Left renal pelvis (tissue), 4 donors: ENCODE measurements at places on chromosomes 2 and 18. TPM values are rescaled to one million over a fixed set of nuclear protein-coding genes. Genes with fewer than 3 reads are reported as not detected.

GRCh38 chr2:228841877-228842276, 429.2 kb downstream of the PID1 start:
- DNase-seq, result no peak

GRCh38 chr2:33289961-33290360, 186.5 kb upstream of the RASGRP3 start:
- DNase-seq, result no peak

DNA sequence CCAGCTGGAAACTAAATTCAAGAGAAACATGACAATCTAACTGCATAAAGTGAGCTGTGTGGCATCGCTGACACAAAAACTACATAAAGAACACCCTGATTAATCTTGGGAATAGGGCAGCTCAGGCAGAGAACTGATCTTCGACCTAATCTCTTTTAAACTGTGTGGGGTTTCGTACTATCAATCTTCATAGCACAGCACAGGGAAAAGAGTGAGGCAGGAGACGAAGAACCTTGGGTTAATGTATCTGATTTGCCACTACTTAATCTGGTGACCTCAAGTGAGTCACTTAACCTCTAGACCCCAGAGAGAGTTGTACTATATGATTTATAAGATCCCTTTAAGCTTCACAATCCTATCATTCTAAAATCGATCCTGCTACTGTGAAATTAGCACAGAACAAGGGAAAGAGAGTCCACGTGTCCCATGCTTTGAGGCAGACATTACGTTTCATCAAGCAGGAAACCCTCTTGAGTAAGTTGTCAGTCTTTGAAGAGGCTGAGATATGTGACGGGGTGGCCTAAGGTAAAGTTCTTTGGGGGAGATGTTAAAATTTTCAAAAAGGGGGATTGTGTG, 519.7 kb downstream of the SOCS6 start:
- DNase-seq, result no peak

- DNase-seq, result no peak
Observed at GRCh38 chr2:140275427-140275826, 1495.2 kb upstream of the NXPH2 start.

- DNase-seq, result no peak
Observed at GRCh38 chr2:30717081-30717650, 90.1 kb downstream of the CAPN13 start.

DNA sequence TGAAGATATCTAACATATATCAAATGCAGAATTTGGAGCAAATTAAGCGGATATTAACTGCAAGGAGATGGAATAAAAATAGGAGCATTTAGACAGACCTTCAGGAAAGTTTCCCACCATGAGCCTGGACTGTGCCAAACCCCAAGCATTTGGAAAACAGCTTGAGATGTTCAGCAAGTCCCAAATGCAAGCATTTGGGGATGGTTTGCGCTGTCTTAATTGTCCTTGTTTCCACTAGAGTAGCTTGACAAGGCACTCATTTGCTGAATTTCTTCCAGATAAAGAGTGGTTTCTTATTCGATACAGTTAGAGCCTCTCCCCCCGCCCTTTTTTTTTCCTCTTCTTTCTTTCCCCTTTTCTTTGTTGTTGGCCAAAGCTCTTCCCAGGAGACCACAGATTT, 77.1 kb upstream of the CDC42EP3 start:
- no peak for DNase-seq

- DNase-seq, result no peak
Observed at GRCh38 chr2:85449214-85449588, 30.7 kb downstream of the SH2D6 start.

GRCh38 chr2:221549143-221549542, 23.0 kb downstream of the EPHA4 start:
- no peak for DNase-seq

DNA sequence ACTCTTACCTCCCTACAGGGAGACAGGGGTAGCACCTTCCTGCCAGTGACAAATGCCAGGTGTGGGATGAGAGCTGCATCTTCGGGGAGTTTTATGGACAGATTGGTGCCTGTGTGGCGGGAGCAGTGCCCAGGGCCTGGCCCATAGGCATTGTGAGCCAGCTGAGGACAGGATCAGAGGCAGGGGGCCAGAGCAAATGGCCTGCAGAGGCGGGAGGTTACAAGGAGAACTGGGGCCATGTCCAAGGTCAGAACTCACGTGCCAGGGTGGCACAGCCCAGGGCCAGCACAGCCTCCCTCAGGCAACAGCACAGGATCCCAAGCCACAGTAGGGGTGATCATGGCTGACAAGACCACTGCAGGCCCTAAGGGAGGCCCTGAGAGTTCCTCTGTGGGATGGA, 40.2 kb upstream of the MCFD2 start:
- no peak for DNase-seq

DNA sequence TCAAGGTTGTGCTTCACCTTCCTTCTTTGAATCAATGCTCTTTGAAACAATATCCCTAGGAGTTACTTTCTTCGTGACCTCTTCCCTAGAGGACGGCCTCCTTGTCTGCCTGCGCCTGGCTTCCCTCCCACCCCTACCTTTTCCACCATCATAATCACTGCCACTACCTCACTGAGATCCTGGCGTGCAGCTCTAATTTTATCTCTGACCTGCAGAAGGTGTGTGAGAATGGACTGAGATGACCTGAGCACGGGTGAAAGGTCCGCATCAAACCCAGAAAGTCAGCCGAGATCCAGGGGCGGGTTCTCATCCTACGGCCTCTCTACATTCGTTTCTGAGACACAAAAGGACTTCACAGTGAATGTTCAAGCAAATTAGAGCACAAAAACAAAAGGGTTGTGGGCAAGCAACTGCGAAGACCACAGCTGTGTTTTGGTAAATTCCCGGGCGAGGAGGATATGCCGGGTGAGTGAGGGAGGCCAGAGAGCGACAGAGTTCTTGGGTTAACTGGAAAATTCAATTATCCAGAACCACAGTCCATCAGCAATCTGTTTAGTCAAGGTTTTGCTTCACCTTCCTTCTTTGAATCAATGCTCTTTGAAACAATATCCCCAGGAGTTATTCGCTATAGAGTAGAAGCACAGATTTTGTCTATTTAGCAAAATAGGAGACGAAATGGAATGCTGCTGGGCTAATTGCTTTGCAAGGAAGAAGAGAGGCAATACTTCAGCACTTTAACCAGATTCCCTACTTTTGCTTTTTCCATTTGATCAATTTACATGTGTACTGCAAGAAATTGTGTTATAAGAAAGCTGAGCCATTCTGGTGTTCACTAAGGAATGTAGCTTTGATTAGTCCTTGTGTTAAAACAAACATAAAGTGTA, 212.6 kb downstream of the ACKR3 start:
- no peak for DNase-seq

- no peak for DNase-seq
Observed at GRCh38 chr2:20615068-20615465, 35.8 kb downstream of the HS1BP3 start.

RAX gene
- not detected for polyA plus RNA-seq

DNA sequence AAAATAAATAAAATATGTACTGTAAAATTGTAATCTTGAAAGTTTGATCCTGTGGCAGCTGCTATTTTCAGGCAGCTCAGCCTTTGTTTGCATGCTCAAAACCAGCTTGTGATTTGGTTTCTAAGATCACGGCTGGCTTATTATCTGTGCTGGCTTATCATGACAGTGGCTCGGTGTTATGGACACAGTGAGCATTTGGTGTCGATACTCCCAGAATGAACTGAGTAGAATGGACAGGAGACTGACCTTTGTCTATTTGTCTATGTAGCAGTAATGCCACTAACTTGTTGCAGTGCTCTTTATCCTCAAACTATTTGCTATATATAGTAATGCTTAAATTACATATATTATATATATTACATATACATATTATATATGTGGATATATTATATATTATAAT, 58.8 kb downstream of the NEDD4L start:
- no peak for DNase-seq

TLX2 gene
- polyA plus RNA-seq, result 0.23 TPM

DNA sequence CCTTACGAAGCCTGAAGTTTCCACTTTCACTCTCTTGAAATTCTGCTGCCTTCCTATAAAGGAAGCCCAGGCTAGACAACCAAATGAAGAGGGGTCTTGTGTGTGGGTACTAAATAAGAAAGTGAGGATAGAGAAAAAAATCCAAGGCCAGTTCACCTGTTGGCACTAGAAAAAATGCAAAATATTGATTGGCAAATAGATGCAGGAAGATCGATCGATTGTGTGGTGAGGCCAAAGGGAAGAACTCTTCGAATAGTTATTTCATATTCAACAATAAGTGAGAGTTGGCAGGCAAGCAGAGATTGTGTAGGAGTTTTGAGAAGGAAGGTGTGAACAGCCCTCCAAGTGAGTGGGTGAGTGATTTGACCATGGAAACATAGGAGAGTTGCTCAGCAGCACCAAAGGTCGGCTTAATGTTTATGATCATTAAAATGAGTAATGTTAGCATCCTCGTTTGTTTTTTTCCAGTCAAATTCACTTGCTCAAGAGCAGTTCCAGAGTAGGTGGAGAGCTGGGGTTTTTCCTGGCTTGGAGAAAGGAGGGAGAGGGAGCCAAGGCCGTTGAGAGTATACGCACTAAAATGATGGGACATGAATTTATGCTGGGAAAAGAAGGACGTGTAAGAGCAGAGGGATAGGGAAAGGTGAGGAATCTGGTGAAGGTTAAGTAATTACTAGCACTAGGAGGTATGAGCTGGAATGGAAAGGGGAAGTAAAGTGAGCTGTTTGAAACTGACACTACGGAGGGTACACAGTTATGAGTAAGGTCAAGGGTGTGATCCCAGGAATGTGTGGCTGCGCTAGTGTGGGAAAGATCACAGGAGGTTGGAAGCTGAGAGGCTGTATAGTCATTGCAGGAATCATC, 1.1 kb upstream of the NAPG start:
- no peak for DNase-seq

GRCh38 chr2:46711156-46711555, 204.4 kb downstream of the MCFD2 start:
- no peak for DNase-seq

ECEL1 gene
- polyA plus RNA-seq, result 18.8 TPM

PDE6D gene
- polyA plus RNA-seq, result 28.9 TPM

NT5DC4 gene
- 0.49 TPM for polyA plus RNA-seq

DNA sequence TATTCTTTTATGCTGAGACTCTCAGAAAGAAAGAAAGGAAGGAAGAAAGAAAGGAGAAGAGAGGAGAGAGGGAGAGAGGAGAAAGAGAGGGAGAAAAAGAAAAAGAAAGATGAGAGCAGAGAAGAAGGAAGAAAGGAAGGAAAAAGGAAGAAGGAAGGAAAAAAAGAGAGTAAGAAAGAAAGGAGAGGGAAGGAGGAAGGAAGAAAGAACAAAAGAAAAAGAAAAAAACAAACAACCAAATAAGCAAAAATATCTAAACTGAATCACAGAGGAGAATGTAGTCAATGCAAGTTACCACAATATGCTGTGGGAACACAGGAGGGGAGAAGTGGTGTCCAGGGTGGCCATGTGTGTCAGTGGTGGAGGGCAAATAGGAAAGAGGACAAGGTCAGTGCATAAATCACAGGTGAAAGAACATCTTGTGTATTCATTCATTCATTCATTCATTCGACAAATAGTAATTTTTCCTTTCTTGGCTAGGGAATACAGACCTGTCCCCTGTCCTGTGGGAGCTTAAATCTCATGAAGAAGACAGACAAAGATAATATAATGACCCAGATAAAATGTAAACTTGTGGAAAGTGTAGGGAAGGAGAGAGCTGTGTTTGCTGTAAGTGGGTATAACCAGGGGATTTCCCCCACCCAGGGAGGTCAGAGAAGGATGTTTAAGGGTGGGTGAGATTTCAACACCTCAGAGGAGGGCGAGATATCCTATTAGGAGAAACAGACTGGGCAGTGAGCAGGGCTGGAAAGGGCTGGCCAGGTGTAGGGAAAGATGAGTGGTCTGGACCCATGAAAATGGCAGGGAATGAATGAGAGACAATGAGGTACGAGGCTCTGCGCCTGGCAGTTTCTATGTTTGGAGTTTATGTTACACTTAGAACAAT, 50.7 kb downstream of the IL1R2 start:
- DNase-seq, result no peak

GRCh38 chr2:145729993-145730770, 1210.3 kb upstream of the ZEB2 start:
- no peak for DNase-seq

DNA sequence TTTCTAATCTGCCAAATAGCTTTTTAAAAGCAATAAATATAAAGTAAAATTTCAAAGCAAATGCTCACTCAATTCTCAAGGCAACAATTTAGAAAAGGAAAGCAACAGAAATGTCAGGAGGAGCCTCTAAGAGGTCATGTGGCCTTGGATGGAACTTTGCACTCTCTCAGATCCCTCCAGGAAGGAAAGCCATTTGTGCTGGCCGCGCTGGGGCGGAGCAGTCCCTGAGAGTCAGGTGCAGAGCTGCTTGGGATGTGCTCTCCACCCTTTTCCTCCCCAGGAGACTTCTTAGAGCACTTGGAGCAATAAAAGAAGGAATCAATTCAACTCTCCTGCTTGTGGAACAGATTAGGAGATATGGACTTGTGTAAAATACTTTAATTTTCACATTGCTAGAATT, 379.8 kb upstream of the LINC00305 start:
- DNase-seq, result no peak

DNA sequence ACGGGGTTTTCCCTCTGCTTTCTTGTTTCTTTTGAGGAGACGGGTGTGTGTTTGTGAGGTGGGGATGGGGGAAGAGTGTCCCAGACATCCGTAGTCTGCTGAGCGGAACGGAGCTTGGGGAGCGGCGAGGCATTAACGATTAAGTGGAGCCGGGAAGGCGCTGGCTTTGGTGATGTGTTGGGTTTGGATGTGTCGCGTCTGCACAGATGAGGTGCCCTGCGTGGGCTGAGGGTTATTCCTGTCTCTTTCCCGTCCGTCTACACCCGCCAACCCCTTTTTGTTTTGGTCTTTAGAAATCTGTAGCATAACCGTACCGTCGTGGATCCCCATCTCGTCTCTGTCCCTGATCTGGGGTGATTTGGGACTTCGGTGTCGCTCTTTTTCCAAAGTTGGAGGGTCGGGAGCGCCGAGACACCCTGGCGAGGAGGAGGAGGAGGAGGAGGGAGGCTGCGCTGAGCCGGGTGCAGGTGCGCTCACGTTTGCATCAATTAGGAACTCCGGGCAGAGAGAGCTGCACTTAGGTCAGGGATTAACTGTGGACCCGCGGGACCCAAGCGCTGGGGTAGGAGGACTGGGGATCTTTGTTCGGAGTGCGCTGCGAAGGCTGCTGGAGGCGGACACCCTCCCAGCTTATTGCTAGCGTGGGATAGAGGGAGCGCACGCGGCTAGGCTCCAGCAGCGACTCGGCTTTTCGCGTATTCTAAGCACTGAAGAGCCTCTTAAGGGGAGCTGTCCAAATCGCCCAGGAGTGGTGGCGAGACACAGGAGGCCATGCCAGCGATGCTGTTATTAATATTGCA, 720.3 kb downstream of the DPP10 start:
- no peak for DNase-seq

DNA sequence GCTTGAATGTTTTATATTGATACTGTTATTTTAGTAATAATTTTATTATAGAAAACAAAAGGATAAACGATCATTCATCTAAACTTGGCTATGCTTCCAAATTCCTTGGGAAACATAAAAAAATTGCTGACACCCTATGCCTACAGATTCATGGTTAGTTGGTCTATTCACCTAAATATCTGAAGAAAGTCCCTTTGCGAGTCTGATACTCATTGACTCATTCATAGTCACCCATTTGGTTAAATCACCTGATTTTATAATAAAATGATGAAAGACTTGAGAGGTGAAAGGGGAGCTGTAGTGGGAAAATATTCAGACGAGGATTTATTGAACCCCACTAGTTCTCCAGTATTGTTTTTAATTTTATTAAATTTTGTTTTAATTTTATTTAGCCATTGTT, 112.0 kb downstream of the PTPN4 start:
- no peak for DNase-seq

CEBPZ gene
- 88.1 TPM for polyA plus RNA-seq
